ENCODE measurements at places on chromosomes 7 and 10.
A peak's percentile ranks its signal among the peaks of the same experiment; 100 is the strongest.

DNA sequence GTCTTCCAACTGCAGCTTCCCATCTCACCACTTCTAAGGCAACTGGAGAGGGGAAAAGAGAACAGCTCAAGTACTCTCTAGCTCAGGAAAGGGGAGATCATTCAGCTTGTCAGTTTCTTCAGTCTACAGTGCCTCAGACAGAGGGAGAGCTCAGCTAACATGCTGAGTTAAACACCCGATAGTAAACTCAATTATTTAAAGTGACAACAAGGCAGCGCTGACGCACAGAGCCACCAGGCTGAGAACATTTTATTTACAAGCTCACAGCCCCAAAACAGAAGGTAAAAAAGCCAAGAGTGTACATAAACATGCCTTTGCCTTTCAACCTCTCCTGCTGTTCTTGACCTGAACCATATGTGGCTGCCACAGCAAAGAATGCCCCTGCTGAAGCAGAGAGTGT lies 10.1 kb upstream of the CUZD1 start:
- H3K27ac ChIP-seq: peak overlapping the region; percentile 70
- no peak for DNase-seq
- no peaks in the 10 kb centered on the region for H3K27me3 ChIP-seq
- H3K4me3 ChIP-seq: no peak overlapping the region
- peaks cover 38% of the 10 kb centered on the region for H3K36me3 ChIP-seq

DNA sequence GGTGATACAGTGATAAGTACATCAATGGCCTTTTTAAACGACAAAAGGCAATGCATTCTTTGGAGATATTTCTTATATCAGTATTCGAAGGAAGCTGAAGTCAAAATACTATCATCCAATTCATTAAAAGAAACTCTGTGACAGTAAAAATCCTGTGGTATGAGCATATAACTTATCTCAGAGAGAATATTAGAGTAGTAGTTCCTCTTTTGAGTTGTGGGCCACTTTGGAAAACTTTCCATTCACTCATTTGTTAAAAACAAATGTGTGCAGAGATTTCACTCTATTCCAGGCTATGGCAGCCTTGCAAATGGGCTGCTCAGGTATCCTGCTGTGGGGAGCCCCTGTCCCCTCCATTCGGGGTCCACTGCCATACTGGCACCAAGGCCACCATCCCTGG lies 55.3 kb upstream of the ZNF438 start:
- H3K4me1 ChIP-seq: peaks cover 3% of the 10 kb centered on the region
- H3K27me3 ChIP-seq: no peaks in the 10 kb centered on the region
- no peak overlapping the region for H3K27ac ChIP-seq
- no peak for DNase-seq
- H3K4me3 ChIP-seq: no peak overlapping the region

DNA sequence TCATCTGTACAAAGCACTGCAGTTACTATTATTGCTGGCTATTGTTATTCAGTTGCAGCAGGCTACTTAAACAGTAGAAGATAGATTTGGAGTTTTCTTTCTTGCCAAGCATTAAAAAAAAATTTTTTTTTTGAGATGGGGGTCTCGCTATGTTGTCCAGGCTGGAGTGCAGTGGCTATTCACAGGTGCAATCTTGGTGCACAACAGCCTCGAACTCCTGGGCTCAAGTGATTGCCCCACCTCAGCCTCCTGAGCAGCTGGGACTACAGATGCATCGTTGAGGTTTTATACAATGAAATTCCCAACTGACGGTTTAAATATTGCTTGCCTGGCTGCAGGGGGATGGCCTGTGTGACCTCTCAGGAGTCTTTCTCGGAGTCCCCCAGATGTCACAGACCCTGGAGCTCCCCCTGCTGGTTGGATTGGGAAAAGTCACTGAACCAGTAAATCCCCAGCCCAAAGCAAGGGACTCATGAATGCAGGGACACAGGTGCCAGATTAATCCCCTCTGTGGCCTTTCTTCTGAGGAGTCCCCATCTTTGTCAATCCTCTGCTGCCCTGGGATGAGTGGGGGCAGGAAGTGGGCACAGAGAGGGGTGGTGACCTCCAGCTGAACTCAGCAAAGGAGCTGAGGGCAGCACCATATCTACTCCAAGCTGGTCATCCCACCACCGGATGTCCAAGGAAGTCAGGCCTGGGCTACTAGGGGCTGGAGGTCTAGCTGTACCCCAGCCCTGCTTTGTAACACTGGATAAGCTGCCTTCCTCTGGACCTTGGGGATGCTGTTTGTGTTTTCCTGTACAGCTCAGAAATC lies 149.6 kb downstream of the C10orf105 start:
- no peak overlapping the region for H3K27ac ChIP-seq
- H3K27me3 ChIP-seq: no peaks in the 10 kb centered on the region
- peak; percentile 71 for DNase-seq

DNA sequence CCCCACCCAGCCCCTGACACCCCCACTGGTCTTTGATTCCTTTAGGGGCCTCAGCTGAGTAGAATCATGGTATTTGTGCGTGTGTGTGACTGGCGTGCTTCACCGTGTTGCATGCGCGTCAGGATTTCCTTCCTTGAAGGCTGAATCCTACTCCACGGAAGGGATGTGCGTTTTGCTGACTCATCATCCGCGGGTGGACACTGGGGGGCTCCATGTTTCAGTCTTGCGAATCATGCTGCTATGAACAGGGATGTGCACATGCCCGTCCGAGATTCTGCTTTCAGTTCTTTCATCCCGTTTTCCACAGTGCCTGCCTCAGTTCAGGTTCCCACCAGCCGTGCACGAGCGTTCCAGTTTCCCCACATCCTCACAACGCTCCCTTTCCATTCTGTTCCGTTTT lies 20.9 kb upstream of the JAKMIP3 start:
- no peaks in the 10 kb centered on the region for H3K4me1 ChIP-seq
- peaks cover 19% of the 10 kb centered on the region for H3K27me3 ChIP-seq
- H3K4me3 ChIP-seq: no peak overlapping the region
- DNase-seq: no peak

- no peak overlapping the region for H3K27ac ChIP-seq
- no peaks in the 10 kb centered on the region for H3K4me1 ChIP-seq
- no peak overlapping the region for H3K4me3 ChIP-seq
- DNase-seq: no peak
Measured at GRCh38 chr10:12459762-12460161, 110.4 kb downstream of the CAMK1D start.

GRCh38 chr10:132228616-132229015 lies 41.9 kb downstream of the DPYSL4 start:
- no peak for DNase-seq
- no peaks in the 10 kb centered on the region for H3K4me1 ChIP-seq
- H3K4me3 ChIP-seq: no peak overlapping the region

DNA sequence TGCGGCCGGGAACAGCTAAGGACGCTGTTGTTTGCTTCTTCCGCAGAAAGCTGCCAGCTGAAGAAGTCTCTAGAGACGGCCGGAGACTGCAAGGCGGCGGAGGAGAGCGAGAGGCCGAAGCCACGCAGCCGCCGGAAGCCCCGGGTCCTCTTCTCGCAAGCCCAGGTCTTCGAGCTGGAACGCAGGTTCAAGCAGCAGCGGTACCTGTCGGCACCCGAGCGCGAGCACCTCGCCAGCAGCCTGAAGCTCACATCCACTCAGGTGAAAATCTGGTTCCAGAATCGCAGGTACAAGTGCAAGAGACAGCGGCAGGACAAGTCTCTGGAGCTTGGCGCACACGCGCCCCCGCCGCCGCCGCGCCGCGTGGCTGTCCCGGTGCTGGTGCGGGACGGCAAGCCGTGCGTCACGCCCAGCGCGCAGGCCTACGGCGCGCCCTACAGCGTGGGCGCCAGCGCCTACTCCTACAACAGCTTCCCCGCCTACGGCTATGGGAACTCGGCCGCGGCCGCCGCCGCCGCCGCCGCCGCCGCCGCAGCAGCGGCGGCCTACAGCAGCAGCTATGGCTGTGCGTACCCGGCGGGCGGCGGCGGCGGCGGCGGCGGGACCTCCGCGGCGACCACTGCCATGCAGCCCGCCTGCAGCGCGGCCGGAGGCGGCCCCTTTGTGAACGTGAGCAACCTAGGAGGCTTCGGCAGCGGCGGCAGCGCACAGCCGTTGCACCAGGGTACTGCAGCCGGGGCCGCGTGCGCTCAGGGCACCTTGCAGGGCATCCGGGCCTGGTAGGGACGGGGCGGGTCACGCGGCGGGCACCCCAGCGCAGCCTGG lies 2.4 kb downstream of the NKX2-3 start:
- H3K27me3 ChIP-seq: peaks cover 96% of the 10 kb centered on the region
- H3K36me3 ChIP-seq: no peaks in the 10 kb centered on the region
- peak overlapping the region; percentile 20 for H3K4me3 ChIP-seq
- no peak overlapping the region for H3K27ac ChIP-seq
- DNase-seq: no peak
- H3K4me1 ChIP-seq: peaks cover 10% of the 10 kb centered on the region
